ENCODE measurements at places on chromosomes 7 and 10. TPM values are rescaled to one million over a fixed set of nuclear protein-coding genes. Genes with fewer than 3 reads are reported as not detected.

IKZF5 gene
- 29.3 TPM for polyA plus RNA-seq

DNA sequence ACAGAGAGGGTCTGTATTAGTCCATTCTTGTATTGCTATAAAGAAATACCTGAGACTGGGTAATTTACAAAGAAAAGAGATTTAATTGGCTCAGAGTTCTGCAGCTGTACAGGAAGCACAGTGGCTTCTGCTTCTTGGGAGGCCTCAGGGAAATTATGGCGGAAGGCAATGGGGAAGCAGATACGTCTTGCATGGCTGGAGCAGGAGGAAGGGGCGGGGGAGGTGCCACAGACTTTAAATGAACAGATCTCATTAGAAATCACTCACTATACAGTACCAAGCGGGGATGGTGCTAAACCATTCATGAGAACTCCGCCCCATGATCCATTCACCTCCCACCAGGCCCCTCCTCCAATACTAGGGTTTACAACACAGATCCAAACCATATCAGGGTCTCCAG, 3.7 kb upstream of the CALU start:
- no peak for DNase-seq

- DNase-seq: no peak
These were observed 69.6 kb downstream of the CYP26A1 start for GRCh38 chr10:93143281-93143680.

CALML3 gene
- polyA plus RNA-seq: 0.28 TPM

DNA sequence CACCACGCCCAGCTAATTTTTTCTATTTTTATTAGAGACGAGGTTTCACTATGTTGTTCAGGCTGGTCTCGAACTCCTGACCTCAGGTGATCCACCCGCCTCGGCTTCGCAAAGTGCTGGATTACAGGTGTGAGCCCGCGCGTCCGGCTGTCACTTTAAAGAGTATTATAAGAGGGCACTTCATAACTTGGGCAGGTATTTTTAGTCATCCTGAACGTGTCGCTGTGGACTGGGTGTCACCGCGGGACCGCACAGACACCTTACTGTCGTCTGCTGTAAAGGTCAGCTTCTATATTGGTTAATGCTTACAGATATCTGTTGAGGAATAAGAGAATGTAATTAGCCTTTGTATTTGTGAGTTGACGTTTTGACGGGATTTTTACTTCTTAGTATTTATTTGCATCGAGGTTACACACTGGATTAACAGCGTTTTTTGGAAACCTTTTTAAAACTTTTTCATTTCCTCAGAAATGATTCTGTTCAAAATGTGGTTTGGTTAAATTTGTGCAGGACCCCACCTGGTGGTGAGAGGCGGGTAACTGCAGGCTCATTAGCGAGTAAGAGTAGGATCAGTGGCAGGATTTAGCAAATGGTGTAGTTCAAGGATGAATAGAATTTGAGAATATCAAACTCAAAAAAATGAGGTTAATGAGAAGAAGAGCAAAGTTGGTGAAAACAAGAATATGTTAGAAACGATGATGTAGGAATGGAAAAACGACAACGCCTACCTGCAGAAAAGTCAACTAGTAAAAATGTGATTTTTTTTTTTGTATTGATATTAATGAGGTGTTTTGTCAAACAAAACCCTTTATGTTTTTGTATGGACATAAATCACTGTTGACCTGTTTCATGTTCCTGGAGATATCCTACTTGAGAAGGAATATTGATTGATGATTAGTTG, 3.2 kb downstream of the DNAJB6 start:
- peak; percentile 47 for DNase-seq

- DNase-seq: no peak
These were observed 42.9 kb downstream of the IDE start for GRCh38 chr10:92530891-92531535.

DNA sequence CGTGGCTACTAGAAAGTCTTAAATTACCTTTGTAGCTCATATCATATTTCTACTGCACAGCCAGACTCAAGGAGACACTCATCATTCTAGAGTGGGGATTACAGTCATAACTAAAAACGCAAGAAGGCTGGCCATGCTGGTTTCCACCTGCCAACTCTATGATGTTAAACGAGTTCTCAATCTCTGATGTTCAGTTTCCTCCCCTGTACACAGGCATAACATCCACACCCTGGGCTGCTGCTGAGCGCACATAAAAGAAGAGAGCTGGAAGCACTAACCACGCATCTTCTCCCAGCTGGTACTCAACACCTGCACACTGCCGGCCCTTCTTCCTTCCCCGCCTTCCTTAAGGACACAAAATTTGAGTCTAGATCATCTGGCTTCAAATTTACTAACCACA, 60.5 kb downstream of the SORBS1 start:
- no peak for DNase-seq

DNA sequence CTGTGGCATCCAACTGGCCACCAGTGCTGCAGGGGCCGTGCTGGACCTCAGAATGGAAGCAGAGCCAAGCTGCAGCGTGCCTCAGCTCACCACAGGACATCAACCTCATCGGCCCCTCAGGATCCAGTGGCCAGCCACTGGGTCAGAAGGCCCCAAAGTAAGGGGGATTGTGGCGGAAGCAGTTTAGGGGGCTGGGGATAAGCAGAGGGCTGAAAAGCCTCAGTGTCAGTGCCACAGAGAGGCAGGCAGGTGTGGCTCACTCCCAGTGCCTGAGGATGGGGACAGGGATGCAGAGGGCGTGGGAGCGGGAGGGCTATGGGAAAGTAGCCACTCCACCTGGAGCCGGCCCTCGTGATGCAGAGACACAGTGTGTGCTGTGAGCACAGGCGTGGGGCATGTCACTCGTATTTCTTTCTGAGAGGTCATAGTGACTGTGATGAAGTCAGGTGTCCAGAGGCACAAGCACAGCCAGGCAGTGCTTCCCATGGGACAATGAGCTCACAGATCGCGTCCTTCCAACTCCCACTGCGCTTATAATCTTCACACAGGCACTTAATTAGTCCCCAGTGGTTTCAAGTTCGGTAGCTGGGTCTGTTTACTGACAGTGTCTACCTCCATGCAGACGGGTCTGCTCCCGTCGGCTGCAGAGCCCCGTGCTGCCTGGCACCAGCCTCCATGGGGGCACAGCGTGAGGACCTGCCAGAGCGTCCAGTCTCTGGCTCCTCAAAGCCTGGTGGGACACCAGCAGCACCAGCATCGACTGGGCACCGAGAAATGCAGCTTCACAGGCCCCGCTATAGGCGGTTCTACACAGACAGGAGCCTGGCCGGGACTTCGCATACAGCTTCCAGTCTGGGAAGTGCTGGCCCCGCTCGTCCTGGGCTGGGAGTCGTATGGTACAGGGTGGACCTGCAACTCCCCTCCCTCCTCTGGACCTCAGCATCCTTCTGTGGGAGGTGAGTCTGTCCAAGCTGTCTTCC, 42.9 kb upstream of the CNPY1 start:
- DNase-seq: no peak

Measured in left lung (tissue), 14 donors.